NCI-H1930 (cell line): ENCODE measurements at places on chromosomes 3 and 15.

DNA sequence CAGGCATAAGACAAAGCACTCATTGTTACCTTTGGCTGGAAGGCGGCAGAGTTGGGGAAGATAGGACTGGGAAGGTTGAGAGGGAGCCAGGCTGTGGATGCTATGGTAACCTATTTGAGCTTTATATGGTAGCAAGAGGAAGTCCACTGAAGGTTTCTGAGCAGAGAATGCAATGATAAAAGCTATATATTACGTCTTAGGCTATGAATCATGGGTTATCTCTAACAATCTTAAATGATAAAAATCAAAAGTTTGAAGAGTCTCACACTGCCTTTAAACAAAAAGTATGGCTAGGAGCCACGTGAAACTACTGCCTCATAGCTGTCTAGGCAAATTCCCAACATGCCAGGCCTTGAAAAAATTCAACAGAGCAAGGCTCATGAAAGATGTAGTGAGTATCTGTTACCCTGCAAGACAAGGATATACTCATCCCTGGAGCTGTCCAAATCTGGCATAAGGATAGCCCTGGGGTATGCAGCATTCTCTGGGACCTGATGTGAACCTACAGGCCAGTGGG is 4.1 kb downstream of the P3H2 start:
- no peak for DNase-seq

DNA sequence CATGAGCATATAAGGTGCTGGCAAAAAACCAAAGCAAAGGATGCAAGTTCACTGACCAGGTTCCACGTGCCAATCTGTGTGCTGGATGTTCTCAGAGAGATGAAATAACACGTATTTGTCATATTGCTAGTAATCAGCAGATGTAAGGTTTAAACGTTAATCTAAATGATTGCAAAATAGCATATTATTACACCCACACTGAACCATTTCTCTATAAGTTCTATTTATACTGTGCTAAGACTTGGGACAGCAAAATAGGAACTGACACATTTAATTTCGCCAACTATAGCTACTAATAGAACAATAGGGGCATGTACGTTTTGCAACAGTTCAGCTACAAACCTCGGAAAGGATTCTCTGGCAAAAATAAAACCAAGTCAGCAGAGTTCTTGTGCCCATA is 350.3 kb upstream of the ZNF385D start:
- DNase-seq = no peak

- DNase-seq = no peak
Measured at GRCh38 chr15:59240036-59240435, 33.4 kb downstream of the LDHAL6B start.

DNA sequence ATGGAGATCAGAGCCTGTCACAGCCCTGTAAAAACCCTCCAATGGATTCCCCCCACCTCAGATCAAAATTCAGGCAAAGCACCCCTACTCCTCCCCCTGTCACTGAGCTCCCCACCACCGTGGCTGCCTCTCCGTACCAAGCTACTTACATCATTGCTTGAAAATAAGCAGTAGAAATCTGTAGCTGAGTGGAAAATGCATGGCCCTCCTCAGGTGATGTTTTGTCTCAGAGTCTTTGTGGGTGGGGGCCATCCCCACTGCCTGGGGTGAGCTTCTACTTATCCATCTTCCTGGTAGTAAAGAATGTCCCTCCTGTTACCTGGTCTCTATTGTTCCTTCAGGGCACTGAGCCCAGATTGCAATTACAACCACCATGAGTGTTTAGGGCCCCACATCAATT is 34.5 kb downstream of the SLCO2A1 start:
- DNase-seq = no peak

DNA sequence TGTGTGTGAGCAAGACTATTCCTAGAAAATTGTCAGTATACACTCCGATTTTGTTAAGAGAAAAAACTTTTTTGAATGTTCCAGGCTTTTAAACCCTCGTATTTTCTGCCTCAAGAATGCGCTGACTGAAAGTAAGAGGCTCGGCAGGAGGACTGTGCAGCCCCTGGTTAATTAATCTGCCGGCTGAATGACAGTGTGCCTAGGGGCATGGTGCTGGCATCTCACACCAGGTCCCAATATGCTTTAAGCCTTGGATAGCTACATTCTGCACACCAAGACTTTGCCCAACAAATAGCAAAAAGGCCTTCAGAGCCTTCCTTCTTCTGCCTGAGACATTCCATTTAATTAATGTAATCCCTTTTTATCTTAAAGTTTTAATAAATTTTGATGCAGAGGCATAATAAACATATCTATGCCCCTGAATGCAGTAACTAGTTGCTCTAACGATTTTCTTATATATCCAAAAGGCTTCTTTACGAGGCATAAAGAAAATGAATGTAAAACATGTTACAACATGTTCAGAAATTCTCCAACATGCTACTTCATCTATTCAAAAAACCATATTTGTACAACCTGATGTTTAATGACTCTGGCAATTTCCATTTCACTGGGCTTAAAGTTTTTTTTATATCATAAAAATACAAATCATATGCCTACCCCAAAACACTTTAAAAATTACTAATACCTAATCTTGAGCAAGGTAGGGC is 37.9 kb downstream of the DPH6 start:
- DNase-seq = no peak

- no peak for DNase-seq
Measured at GRCh38 chr3:143000528-143000927, 842 bp upstream of the U2SURP start.

DNA sequence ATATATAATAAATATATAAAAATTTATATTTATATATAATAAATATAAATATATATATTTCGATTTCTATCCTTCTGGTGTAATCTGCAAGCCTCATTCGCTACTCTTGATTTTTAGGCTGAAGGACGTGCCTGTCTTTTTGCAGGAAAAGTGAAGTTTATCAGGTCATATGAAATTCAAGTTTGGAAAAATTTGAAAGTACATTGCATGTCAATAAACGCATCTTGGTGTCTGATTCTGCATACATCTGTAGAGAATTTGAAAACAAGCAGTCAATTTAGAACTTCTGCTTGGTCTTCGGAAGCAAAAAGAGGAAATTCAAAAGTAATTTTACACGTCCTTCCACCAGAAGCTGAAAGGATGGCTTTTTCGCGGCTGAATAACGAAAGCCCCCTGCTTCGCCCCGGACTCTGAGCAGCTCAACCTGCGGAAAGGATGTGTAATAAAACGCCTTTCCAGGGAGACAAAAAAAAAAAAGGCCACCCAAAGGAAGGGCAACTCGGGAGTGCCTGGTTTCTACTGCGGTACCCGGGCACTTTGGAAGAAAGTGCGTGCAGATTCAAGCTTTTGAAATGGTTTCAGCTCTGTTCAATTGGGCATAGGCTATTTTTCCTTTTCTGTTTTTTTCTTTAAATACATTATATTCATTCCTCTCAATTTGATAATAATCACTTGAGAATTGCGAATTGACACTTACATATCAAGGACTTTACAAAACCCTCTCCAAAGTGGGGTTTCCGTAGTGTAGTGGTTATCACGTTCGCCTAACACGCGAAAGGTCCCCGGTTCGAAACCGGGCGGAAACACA is 1.5 kb upstream of the MYNN start:
- peak; percentile 87 for DNase-seq

DNA sequence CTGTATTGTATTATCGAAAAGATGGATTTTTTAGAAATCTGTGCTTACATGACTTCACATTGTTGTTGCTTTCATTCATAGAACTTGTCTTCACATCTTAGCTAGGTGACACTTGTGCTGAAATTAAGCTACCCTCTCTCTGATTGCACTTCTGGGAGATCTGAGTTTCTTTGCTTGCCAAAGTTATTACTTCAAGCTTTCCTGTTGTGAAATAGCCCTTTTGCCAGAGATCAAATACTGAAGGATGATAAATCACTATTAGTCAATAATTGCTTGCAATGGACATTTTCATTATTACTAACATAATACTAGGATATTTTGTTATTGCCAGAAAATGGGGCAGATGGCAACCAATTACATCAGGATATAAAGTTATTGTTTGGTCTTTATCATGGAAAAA is 34.7 kb downstream of the PIK3CA start:
- no peak for DNase-seq

GRCh38 chr3:53216723-53217122 is 39.1 kb downstream of the TKT start:
- no peak for DNase-seq

DNA sequence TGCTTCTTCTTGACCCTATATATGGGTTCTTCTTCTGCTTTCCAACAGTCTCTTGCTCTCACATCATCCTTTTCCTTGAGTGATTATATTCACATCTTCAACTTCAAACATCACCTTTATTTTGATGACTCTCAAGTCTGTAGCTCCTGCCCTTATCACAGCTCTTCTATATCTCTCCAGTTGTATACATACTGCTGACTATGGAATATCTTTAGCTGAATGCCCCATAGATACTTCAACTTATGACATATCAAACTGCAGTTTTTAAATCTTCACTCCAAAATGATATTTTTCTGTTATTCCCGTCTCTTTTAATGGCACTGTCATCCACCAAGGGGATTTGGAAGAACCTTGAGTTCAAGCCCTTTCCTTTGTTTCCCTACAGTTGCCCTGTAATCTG is 139.1 kb downstream of the ZBTB20 start:
- DNase-seq = no peak

GRCh38 chr3:82261013-82261412 is 499.6 kb upstream of the GBE1 start:
- no peak for DNase-seq

- no peak for DNase-seq
Measured at GRCh38 chr3:154536751-154537150, 106.8 kb upstream of the GPR149 start.

DNA sequence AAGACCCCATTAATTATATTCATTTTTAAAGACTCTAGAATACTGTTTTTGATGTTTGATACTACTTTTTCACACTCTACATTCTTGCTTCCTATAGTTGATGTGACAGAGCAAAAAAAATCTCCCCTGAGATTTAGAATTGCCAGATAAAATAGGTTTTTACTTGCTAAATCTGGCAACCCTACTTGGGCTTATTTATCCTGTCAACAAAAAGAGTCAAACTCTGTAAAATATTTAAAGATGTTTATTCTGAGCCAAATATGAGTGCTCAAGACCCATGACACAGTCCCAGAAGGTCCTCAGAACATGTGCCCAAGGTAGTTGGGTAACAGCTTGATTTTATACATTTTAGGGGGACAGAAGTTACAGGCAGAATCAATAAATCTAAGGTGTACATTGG is 72.3 kb downstream of the DAPK2 start:
- DNase-seq = no peak

DNA sequence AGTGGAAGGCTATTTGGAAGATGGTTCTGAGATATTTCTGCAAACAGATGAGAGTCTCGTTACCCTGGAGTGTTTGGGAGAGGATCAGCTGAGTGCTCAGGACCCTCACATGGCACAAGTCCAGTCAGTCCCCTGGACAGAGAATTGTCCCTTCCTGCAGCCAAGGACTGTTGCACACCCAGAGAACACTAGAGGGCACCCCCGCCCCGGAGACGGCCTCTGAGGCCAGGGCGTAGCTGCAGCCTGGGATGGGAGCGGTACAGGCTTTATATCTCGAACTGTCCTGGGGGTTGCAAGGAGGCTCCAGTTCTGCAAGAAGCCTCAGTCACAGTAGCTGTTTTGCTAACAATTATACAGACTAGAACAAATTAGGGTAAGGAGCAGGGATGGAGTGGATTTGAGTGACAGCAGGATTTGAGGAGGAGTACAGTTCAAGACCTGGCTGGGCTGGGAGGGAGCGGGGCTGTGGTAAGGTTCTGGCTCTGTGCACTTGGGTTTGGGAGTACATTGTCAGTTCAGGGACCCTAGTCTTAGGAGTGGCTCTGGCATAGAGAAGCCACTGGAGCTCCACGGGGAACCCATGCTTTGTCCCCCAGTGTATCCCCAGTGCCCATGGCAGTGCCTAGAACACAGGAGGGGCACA is 67.6 kb upstream of the HACD2 start:
- DNase-seq = peak; percentile 49

- no peak for DNase-seq
Measured at GRCh38 chr15:25176991-25177954, 222.5 kb downstream of the SNRPN start.

DNA sequence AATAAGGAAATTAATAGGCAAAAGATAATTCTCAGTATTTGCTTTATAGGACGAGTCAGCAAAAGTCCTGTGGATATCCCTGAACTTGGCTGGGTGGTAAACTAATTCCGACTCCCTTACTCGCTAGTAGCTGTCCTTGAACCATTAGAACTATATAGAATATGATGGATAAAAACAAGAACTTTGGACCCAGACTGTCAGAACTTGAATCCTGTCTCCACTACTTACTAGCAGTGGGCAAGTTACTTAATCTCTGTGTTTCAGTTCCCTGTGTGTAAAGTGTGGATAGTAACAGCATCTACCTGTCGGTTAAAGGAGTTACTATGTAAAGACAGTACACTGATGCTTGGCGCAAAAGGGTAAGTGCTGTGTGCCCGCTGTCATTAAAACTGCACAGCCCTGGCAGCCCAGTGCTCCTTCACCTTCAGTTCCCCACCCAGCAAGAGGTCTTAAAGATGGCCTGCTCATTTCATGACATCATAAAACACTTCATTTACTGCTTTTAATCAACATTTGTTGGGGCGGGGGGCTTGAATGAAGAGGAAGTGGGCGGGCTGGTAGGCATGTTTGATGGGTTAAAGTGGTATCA is 7.3 kb downstream of the TPM1 start:
- DNase-seq = no peak

DNA sequence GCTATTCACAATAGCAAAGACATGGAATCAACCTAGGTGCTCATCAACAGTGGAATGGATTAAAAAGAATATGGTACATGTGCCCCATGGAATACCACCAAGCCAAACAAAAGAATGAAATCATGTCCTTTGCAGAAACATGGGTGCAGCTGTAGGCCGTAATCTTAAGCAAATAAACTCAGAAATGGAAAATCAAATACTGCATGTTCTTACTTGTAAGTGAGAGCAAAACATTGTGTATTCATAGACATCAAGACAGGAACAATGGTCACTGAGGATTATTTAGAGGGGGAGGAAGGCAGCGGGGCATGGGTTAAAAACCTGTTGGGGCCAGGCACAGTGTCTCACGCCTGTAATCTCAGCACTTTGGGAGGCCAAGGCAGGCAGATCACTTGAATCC is 304.7 kb upstream of the ROBO2 start:
- no peak for DNase-seq

DNA sequence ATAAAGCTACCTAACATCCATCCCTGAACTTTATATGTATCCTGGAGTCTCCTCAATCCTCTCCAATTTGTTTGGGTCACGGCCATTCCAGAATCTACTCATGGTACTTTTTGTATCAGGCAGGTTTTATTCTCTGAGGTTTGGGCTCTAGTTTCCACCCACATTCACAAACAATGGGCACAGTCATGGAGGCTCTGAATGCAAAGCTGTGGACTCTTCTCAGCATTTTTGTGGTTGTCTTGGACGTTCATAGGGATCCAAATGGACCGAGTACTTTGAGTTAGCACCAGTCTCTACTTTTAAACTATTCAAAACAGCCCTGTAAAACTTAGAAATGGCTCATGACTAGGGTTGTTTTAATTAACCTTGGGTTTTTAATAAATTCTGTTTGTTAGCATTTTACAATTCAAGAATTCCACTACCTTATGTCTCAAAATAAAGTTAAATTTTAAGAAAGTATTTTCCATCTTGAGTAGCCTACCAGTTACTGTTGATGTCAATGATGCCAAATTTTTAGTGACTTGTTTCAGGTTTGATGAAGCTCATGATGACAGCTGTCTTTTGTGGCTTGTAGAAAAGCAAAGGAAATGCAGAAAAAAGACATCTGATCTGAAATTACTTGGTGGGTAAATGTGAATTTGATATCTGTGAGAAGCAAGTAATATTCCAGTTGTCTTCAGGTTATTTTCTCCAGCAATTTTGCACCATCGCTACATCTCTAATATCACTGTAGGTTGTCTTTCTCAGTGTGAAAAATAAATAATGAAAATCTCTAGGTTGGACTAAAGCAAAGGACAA is 275.7 kb upstream of the THBS1 start:
- no peak for DNase-seq
